Left hindlimb (tissue), 1 donor: ENCODE measurements at places on chromosomes 11 and 22.
A peak's percentile ranks its signal among the peaks of the same experiment; 100 is the strongest.

- DNase-seq, result no peak
Measured at GRCh38 chr11:61817471-61818202, 834 bp upstream of the FADS1 start.

DNA sequence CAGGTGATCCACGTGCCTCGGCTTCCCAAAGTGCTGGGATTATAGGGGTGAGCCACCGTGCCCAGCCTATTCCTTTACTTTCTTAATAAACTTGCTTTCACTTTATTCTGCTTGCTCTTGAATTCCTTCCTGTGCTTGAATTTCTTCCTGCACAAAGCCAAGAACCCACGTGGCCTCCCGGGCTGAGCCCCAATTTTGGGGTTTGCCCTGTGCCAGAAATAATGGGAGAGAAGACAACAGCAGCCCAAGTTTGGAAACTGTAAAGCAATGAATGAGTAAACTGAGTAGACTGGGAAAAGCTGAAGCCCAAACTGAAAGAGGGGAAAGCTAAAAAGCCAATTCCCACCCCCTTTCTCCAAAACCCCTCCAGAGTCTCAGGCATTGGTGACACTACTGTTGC is 136.4 kb downstream of the NECTIN1 start:
- peak; percentile 78 for DNase-seq

- DNase-seq, result peak; percentile 84
Measured at GRCh38 chr11:11968511-11969280, 39.7 kb downstream of the DKK3 start.

DNA sequence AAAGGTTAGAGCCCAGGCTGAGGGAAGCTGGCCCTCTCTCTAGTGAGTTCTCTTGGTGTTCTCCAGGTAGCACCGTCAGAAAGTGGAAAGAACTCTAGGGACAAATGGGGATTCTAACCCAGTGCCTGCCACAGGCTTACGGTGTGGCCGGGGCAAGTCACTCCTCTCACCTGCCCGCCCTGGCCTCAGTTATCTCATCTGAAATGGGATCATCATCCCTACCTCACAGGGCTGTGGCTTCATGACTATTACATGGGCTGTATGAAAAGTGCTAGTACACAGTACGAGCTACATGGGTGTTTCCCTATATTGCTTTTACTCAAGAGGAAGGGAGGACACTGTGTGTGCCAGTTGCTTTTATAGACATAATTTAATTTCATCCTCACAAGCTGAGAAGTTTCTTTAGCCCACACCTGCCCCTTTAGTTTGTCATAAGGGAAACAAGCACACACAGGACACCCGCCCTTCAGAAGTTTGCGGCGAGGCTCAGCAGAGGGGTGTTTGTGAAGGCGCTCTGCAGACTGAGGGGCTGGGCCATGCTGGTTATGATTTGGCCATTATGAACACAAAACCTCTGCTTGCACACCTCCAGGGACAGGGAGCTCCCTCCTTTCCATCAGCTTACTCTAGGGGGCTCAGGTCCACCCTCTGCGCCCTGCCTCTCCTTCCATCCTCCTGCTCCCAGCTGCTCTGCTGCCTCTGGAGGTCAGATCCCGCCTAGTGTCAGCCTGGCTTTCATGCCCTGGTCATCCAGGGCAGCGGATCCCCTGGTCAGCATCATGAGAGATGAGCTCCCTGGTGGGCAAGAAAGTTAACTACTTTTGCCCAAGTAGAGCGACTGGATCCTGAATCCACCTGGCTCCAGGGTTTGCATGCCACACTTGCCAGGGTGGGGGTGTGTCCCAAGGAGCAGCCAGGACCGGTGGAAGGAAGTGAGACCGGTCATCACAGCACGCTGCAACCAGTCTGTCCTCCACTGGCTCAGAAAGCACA is 1.2 kb downstream of the KLHL35 start:
- no peak for DNase-seq

DNA sequence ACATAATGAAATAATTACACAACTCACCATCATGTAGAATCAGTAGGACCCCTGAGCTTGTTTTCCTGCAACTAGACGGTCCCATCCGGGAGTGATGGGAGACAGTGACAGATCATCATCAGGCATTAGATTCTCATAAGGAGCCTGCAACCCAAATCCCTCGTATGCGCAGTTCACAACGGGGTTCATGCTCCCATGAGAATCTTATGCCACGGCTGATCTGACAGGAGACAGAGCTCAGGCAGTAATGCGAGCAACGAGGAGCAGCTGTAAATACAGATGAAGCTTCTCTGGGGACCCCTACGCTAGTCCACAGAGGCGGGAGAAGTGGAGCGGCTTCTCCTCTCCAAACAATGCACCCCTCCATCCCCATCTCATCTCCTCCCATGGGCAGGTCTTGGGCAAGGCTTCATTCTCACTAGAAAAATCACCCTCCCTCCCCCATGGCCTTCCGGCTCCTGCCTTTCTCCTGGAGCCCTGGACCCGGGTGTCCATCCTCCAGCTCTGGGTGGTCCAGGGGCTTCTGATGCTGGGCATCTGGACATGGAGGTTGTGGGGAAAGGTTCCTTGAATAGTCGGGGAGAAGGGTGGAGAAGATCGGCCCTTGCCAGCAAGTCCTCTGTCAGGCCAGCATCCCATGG is 16.2 kb upstream of the RAC2 start:
- DNase-seq, result no peak

DNA sequence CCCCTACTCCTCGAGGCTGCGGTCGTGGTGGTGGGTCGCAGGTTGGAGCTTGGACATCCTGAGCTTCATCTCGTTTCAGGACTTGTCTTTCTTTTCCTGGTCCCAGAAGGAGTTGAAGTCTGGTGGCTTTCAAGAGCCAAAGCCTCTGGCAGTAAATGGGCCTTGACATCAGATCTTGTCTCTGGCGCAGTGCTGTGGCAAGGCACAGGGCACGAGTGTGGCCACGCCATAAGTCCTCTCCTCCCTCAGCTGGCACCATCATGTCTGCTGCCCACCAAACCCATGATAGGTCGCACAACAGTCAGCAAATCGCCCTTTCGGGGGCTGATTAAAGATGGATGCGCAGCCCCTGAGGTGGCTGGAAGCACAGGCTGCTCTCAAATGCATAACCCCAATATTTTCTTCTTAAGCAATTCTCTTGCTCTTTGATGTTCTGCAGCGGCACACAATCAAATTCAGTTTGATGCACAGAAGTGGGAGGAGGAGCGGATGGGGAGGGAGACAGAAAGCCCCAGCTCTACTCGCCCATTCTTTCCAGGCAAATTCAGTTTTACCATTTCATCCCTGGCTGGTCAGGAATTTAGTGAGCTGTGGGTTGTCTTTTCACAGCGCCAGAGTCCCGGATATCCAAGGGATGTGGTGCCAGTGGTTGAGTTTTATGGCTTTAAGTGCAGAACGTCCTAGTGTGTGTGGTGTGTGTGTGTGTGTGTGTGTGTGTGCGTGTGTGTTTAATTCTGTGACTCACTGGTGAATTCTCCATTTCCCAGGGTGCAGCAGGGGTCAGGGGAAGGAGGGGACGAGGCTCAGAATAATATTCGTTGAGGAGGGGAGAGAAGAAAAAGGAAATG is 162.0 kb downstream of the DSCAML1 start:
- DNase-seq, result peak; percentile 34

- no peak for DNase-seq
Measured at GRCh38 chr11:60859616-60860250, 4.0 kb upstream of the PTGDR2 start.

GRCh38 chr22:39175353-39176142 is 23.1 kb upstream of the CBX7 start:
- no peak for DNase-seq
